ENCODE measurements at places on chromosomes 3 and 15.

DNA sequence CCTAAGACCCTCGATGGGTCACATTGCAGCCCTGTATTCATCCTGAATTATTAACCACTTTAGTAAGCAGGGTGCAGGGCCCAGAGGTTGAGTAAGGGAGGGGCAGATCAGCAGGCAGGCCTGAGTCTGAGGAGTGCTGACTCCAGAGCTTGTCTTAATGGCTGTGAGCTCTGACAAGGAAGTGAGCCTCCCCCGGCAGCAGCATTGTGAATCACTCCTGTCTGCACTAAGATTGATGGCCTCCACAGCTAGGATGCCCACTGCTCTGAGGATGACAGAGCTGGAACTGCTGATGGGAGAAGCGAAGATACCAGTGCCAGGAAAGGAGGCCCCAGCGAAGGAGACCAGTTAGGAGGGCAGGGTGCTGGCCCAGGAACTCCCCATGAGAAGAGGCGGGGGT is 46.5 kb upstream of the CCDC174 start:
- no peak for DNase-seq

- DNase-seq: no peak
These were observed 43.2 kb downstream of the LRRFIP2 start for GRCh38 chr3:37130984-37131859.

- peak; percentile 38 for DNase-seq
These were observed 106.6 kb upstream of the TMC3 start for GRCh38 chr15:81480645-81481053.

GRCh38 chr3:74036102-74036501 is 411.4 kb upstream of the PDZRN3 start:
- DNase-seq: no peak

GRCh38 chr3:73432023-73432705 is 192.6 kb downstream of the PDZRN3 start:
- no peak for DNase-seq

DNA sequence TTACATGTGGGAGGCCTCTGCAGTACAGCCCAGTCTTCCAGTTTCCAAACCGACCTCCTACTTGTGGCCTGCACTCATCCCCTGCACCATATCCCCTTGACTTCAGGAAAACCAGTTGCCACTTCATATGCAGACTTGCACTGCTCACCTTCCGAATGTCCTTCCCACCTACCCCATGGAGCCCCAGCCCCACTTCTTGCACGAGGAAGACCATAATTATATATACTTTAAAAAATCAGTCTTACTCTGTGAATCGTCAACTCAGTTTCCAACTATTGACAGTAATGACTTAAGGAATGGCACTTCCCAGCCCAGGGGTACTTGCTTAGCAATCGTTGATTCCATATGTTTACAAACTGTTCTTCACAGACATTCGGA is 136.1 kb downstream of the OPA1 start:
- DNase-seq: no peak

GRCh38 chr3:14773691-14774128 is 45.1 kb upstream of the FGD5 start:
- DNase-seq: no peak

- no peak for DNase-seq
These were observed 23.9 kb downstream of the ILDR1 start for GRCh38 chr3:121998030-121998580.

- no peak for DNase-seq
These were observed 310.2 kb downstream of the TBC1D5 start for GRCh38 chr3:17432236-17432635.

GRCh38 chr15:58538225-58538727 is 106.5 kb downstream of the LIPC start:
- no peak for DNase-seq

DNA sequence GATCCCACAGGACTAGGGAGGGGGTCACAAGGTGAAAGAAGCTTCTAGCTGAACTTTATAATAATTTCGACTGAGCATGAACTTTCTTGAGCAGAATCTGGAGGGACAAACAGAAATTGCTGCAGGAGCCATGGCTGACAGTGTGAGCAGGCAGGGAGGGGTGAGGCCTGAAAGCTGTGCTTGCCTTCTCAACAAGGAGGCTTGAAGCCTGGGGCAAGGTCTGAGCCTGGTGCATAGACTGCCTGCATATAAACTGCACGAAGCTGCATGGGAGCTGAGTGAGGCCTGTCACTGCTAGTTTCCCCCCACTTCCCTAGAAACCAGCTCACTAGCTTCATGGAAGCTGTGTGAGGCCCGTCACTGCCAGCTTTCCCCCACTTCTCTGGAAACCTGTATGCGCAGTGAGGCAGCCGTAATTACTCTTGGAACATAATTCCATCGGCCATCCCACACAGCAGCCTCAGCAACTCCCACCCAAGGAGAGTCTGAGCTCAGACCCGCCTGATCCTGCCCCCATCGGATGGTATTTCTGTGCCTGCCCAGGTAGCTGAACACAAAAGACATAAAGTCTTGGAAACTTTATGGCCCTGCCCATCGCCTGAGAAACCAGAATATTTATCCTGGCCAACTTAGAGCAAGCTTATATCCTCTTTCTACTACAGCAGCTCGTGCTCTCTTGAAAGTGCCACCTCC is 136.5 kb downstream of the PLCH1 start:
- no peak for DNase-seq

- no peak for DNase-seq
These were observed 30.2 kb upstream of the FURIN start for GRCh38 chr15:90838139-90838538.

DNA sequence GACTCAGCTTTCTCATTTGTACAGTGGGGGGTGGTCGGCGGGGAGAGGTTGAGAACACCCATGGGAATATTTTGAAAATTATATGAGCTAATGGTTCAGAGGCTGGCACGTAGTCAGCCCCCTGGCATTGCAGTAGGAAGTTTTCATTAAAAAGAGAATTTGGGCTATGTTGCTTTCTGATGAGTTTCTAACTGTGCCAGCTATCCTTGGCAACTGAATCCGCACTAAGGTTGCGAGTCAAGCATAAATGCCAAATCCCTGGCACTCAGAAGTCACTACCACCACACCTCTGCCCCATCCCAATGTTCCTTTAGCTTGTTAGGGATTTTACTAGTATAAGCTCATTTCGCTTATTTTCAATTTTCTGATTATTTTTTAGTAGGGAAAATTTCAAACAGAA is 91.6 kb downstream of the DNASE1L3 start:
- DNase-seq: no peak

GRCh38 chr3:48599077-48599501 is 4.0 kb upstream of the COL7A1 start:
- no peak for DNase-seq

GRCh38 chr15:40900256-40901052 is 6.2 kb downstream of the VPS18 start:
- no peak for DNase-seq

GRCh38 chr3:29949131-29949530 is 657.3 kb upstream of the TGFBR2 start:
- DNase-seq: no peak

- no peak for DNase-seq
These were observed 223.2 kb upstream of the SOX2 start for GRCh38 chr3:181488536-181488935.

DNA sequence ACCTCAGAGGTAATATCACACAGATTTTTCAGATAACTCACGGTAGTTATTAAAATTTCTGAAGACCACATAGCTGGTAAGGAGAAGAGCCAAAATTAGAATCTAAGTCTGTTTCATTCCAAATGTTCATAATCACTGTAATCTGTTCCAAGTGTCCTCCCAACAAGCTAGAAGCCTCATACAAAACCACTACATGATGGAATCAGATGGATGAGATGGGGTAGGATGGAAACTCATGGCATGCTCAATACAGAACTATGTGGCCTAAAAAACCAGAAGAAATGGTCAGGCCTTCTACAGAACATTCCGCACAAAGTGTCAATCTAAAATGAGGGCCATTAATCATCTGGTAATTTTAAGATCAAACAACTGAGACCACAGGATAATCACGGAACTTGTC is 91.8 kb downstream of the THBS1 start:
- DNase-seq: no peak

- no peak for DNase-seq
These were observed 290.8 kb upstream of the ZPLD1 start for GRCh38 chr3:102144063-102144462.

DNA sequence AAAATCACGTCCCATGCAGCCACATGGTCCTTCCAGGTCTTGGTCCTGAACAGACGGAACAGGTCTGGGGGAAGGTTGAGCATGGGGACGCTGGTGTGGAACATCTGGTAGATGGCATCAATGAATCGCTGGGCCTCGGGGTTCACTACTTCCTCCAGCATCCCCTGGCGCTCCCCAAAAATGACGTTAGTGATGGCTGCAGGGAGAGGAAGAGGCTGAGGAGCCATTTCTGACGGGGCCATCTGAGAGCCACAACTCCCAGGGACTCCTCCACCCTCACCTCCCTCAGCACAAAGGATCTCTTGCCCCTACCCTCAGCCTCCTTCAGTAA is 23.7 kb downstream of the CYP11A1 start:
- DNase-seq: no peak

DNA sequence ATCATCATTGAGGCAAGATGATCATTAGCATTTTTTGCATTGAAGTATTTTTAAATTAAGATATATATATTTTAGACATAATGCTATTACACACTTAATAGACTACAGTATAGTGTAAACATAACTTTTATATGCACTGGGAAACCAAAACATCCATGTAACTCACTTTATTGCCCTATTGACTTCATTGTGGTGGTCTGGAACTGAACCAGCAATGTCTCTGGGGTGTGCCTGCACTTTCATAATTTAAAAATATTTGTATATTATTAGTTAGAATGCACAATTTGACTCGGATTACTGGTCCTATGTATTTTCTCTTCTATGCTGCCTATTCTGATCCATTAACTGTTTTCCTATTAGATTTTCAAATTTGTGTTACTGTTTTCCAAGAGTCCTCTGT is 109.1 kb upstream of the SPATA12 start:
- DNase-seq: no peak

DNA sequence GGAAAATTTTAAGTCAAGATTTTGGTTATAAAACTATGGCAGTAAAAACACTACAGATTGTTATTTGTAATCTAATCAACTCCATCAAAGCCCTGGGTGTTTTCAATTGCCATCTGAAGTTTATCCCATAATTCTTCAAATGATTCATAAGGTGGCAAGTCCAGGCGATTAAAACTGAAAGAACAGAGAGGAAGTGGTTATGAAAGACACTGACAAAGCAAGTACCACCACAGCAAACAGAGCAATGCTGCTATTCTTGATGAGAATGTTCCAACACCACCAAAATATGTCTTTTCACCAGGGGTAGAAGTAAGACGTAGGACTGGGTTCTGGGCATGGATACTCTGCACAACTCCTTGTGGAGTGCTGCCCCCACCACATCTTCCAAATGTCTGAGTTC is 86.9 kb upstream of the PRTG start:
- no peak for DNase-seq

- DNase-seq: no peak
These were observed 212.5 kb downstream of the CHST2 start for GRCh38 chr3:143332026-143332425.

- DNase-seq: no peak
These were observed 3.4 kb downstream of the ANKRD28 start for GRCh38 chr3:15794303-15794771.

DNA sequence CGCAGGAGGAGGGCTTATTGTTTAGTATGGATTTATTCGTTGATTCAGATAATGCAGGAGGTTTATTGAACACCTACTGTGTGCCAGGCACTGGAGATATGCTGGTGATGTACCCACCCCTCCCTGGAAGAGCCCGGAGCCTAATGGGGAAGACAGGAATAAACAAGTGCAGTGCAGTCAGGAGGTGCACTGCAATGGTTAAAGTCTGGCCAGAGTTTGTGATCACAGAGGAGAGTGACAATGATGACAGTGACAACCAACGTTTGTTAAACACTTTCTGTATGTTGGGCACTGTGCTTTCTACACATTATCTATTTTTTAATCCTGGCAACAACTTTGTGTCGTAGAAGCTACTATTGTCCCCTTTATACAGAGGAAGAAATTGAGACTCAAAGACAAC is 70.4 kb downstream of the THSD4 start:
- no peak for DNase-seq

DNA sequence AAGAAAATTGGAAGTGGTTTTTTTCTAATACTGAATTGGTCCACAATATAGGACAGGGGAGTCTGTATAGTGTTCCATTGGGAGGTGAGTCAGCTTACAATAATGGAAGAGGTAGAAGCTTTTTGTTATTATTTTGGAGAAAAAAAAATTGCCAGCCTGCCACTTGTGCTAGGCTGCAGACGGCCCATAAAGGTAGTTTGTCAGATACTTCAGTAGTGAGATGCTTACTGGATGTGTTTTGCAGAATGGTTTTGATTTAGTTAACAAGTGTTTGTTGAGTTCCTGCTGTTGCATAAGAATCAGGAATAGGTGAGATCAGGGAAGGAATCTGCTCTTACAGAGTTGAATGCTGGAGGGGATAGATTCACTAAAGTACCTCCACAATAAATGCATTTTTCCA is 1.0 kb downstream of the DTWD1 start:
- DNase-seq: no peak

DNA sequence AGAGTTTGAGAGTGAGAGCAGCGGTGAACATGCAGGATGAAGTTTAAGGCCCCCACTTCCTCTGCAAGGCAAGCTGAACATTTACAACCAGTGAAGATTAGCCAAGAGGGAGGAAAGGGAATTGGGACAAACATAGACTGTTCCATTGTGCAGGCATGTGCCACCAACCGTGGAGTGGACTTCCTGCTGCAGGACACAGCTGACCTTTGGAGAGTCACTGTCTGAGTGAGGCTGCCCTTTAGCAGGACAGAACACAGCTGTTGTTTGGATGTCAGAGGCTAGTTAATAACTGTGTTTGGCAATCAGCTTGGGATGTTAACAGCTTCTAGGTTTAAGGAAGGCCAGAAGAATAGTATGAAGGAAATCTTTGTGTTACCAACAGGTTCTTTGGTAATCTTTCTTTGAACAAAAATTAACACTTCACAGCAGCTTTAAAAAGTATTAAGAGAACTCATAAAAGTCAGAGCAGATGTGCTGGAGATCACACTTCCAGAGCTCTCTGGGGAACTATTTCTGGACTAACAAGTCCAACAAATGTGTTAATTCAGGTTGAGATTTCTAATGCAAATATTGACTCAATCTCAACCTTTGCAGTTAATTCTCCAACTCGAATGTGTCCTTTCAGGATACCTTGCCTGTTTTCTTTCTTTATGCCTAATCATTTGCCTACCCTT is 31.4 kb downstream of the CTDSPL start:
- DNase-seq: no peak

- no peak for DNase-seq
These were observed 29.4 kb upstream of the WNT5A start for GRCh38 chr3:55516392-55517030.

GRCh38 chr3:26757978-26758377 is 135.4 kb downstream of the LRRC3B start:
- DNase-seq: no peak

Data from NCI-H2029 (cell line).